NCI-H1417 treated with DMSO at 0.1 percent for 48 hours (cell line): ENCODE measurements at places on chromosomes 5 and 9.

DNA sequence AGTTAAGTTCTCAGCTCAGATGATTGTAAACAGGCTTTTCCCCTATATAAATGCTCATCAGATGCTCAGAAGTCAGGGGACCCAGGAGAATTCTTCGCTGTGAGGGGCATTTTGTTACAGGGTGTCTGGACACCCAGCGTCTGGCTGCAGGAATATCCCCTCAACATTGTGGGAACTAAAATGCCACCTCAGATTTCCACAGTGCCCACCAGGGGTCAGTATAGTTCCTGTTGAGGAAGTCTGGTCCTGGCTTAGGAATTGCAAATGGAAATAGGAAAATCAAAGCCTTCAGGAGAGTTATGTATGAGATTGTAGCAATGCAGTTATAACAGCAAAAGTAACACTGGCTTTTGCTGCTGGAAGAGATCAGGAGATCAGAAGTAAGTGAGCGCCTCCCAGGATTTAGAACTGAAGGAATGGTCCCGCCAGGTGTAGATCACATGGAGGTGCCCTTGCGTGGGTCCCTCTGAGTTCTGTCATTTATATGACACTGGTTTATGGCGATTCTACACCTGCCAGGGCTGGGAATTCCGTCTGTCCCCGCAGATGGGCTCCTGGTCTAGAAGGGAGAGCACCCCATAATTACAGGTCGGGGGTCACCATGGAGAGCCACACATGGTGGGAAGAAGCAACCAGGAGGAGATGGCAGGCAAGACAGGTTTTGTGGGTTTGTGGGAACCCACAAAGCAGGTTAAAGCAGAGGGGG, 47.1 kb upstream of the CTSL start:
- DNase-seq = no peak

DNA sequence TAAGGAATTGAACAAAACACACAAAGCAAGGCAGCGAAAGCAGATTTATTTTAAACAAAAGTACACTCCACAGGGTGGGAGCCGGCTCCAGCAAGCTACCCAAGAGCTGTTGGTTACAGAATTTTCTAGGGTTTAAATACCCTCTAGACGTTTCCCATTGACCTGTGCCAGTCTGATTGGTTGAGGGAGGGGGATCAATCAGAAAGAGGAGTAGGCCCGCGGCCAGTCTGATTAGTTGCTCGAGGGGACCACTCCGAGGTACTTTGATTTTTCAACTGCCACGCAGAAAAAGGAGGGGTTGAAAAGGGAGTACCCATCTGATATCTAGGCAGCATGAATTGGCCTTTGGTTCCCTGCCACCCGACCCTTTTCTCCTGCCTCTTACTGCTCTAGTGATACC, 998 bp downstream of the SRP19 start:
- no peak for DNase-seq

- no peak for DNase-seq
Measured at GRCh38 chr5:51047369-51047768, 335.9 kb upstream of the ISL1 start.

DNA sequence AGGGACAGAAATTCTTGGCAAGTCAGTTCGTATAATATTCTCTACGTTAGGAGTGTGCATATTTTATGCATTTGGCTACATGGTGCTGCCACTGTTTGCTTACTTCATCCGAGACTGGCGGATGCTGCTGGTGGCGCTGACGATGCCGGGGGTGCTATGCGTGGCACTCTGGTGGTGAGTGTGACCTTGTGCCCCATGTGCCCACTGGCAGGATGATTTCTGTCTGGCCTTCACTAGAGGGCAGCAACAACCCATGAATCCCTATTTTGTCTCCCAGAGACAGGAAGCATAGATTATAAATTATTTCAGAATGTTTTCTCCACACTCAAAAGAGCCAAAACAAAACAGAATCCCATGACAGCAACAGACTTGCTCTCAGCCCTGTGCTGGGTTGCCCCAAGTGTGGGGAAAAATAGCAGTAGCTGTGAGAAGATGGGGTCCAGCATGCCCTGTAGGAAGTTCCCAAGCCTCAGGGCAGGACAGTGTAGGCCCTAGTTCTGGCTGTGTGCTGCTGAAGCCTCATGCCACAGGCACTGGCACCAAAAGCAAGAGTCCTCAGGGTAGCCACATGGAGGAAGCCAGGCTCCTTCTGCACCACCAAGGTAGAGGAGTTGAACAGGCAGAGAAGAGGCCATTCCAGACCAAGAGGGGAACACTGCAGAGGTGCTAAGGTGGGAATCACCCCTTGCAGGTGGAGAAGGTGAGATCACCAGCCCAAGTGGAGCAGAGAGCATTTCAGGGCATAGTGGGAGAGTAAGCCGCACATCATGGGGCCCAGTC, 16.0 kb downstream of the SLC22A5 start:
- DNase-seq = no peak

- no peak for DNase-seq
Measured at GRCh38 chr5:58133631-58134296, 326.1 kb downstream of the PLK2 start.

- no peak for DNase-seq
Measured at GRCh38 chr5:131671409-131671808, 36.4 kb upstream of the RAPGEF6 start.

DNA sequence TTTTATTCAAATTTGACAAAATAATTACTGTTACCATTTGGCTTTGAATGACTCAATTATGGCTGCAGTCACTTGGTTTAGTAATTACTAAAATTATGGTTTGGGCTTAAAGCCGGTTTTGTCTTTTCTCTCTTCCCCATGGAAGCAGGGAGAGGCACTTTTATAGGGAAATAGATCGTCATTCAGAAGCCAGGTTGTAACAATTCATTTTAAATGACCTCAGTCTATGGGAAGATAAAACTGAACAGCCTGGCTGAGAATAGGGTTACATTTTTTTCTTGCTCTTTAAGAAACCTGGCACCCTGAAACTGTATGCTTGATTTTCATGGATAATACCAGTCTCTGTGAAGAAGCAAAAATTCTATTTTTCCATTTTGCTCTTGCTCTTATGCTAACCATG, 169.8 kb downstream of the SMC2 start:
- DNase-seq = no peak

GRCh38 chr9:72415163-72415562, 50.2 kb upstream of the ZFAND5 start:
- DNase-seq = no peak
